CD4-positive, alpha-beta memory T cell (primary cell): ENCODE measurements at places on chromosomes 7 and 10. TPM values are rescaled to one million over a fixed set of nuclear protein-coding genes. Genes with fewer than 3 reads are reported as not detected.
A peak's percentile ranks its signal among the peaks of the same experiment; 100 is the strongest.

- no peak for DNase-seq
These were observed 38.4 kb downstream of the SYPL1 start for GRCh38 chr7:106073701-106074100.

GRCh38 chr7:25444991-25445390, 216.7 kb upstream of the NPVF start:
- DNase-seq: no peak

GRCh38 chr7:21253740-21254687, 173.9 kb upstream of the SP4 start:
- DNase-seq: peak; percentile 28

- no peak for DNase-seq
These were observed 72.3 kb downstream of the FAS start for GRCh38 chr10:89062861-89063260.

DNA sequence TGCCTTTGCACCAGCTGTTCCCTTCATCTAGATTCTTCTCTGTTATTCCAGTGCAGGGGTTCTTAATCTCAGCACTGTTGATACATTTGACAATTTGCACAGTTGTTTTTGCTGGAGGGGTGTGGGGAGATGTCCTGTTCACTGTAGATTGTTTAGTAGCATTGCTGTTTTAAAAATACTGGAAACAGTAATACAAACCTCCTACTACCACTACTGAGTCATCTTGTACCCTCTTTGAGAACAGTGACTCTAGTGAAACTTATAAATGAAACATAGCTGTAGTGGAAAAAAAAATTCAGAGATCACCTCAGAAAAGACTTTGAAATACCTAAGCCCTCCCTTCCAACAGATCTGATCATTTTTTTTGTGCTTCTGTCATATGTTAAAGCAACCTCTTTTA, 154.8 kb upstream of the TMEM196 start:
- DNase-seq: no peak

NUTM2B gene
- 0.14 TPM for polyA plus RNA-seq

DNA sequence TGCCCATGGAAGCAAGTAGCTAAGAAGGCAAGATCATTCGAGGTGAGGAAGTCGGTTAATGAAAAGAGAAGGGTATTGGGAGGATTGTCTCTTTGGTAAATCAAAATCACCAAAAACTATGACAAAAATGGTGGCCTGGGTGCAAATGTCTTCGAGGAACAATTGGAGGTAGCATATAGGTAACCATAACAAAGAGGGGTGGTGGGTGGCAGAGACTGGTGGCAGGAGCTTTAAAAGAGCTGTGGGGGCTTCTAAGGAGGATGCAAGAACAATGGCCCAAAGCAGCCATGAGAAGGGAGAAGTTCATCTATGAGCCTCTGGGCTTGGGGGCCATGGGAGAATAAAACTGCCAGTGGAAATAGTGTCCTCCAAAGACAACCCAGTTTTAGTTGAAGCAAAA, 172.2 kb upstream of the PDE1C start:
- no peak for DNase-seq

SPDYE8 gene
- not detected for polyA plus RNA-seq

DNA sequence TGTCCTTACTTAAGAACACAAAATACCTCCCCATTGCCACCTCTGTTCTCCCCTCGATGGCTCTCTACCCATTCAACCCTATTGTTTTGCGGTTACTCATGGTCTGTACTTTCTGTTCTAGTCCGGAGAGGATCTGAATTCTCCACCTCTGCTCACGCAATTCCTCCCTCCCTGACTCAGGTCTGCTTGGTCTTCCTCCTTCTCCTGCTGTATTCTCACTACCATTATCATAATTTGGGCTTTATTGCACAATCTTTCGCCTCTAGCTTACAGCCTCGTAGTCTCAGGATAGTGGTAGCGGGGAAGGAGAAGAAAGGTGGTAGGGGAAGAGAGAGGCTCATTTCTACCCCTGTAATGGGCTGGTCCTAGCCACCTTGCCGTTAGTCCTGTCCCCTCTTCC, 35.4 kb upstream of the FAM180A start:
- no peak for DNase-seq
